ENCODE measurements at places on chromosomes 5 and 9.

DNA sequence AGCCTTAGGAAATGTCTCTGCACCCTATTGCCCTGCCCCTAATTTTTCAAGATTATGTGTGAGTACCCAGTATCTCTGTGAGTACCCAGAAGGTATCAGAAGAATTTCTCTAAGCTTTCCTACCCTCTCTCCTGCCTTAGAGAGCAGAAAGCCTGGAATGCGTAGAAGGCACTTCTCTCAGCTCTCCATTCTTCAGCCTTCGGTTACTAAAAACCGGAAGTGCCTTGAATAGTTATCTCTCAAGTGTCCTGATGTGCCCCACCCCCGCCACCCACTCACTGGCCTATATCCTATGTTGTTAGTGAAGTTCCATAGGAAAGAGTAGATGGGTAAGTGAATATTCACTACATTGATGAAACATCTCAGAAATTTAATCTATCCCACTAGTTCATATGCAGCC is 210.7 kb upstream of the CDH10 start:
- no peak for DNase-seq

GRCh38 chr9:14652729-14653377 is 40.4 kb downstream of the ZDHHC21 start:
- DNase-seq = no peak

- no peak for DNase-seq
Observed at GRCh38 chr5:116614603-116614920, 39.9 kb upstream of the SEMA6A start.

- no peak for DNase-seq
Observed at GRCh38 chr9:123319541-123320339, 36.3 kb upstream of the CRB2 start.

DNA sequence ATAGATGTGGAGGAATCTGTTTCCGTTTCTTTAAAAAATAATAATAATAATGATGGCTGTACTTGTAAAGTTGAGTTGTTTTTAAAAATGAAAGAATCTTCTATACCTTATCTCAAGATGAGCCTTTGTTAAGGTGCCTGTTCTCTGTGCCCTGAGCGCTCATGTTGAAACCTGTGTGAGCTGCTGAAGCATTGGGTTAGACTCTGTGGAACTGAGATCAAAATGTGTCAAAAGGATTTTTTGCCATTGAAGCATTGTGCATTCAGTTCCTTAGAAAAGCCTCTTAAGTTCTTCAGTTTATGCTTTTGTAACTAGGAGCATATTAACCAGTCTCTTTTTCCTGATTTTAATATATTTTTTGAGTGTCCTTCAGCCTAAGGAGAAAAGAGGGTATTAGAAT is 67.7 kb downstream of the NUP214 start:
- no peak for DNase-seq

- DNase-seq = no peak
Observed at GRCh38 chr5:180622910-180623309, 26.5 kb downstream of the FLT4 start.

- DNase-seq = no peak
Observed at GRCh38 chr5:136529081-136529480, 163.7 kb upstream of the TRPC7 start.

DNA sequence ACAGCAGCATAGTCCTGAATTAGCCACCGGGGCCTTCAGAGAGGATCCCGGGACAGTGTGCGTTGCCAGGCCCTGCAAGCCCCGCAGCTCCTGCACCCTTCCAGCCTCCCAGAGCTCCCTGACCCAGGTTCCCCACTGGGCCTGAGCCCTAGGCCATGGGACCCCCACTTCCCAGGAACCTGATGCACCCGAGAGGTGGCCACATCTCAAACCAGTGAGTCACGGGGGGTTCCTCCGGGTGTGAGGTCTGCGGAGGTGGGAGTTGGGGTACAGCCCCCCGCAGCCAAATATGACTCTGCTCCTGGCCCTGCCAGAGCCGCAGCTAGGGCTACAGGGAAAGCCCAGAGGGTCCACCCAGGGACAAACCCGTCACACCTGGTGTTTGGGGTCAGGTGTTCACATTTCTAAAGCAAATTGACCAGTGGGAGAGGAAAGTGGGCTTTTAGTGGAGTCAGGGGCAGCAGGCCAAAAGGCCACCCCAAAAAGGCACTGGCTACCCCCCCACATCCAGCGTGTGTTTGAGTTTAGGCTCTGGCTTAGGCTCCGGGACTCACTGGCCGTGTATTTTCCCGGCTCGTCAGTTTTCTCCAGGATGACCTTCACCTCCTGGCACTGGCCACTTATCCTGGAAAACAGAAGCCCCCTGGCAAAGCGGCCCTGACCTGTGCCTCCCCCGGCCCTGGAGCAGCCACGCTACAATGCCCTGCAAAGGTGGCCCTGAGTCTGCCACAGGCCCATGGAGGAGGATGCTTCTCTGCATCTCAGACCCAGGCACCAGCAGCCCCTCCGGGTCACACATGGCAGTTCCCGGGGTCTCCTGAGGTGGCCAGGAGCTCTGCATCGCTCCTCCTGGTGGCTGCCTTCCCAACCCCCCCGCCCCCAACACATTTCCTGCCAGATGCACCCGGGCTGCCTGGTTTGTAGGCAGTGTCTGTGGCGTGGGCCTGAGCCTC is 17.4 kb upstream of the OBP2B start:
- no peak for DNase-seq

GRCh38 chr5:98104454-98105188 is 668.8 kb upstream of the RGMB start:
- no peak for DNase-seq

GRCh38 chr5:119322948-119323537 is 32.8 kb upstream of the TNFAIP8 start:
- no peak for DNase-seq

DNA sequence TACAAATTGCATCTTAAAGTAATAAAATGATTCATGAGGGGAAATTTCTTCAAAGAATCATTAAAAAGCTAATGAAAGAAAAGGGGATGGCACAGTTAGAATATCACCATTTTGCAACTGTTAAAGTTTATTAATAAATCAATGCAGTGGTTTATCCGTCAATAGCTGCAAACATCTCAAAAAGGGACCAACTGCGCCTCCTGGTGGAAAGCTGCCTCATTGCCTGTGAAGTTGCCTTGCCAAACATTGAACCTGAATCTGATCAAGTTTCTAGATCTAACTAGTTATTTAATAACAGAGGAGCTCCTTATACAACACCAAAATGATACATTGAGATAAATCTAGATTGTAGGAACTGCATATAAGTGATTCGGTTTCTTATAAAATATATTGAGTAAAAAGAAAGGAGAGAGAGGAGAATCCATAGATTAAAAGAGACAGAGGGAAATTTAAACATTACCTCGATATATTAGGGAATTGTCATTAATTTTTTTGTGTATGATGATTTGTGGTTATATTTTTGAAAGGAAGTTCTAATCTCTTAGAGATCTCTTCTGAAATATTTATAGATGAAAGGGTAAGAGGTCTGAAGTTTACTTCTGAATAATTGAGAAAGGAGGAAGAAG is 6.9 kb upstream of the NDUFB6 start:
- DNase-seq = peak; percentile 72

DNA sequence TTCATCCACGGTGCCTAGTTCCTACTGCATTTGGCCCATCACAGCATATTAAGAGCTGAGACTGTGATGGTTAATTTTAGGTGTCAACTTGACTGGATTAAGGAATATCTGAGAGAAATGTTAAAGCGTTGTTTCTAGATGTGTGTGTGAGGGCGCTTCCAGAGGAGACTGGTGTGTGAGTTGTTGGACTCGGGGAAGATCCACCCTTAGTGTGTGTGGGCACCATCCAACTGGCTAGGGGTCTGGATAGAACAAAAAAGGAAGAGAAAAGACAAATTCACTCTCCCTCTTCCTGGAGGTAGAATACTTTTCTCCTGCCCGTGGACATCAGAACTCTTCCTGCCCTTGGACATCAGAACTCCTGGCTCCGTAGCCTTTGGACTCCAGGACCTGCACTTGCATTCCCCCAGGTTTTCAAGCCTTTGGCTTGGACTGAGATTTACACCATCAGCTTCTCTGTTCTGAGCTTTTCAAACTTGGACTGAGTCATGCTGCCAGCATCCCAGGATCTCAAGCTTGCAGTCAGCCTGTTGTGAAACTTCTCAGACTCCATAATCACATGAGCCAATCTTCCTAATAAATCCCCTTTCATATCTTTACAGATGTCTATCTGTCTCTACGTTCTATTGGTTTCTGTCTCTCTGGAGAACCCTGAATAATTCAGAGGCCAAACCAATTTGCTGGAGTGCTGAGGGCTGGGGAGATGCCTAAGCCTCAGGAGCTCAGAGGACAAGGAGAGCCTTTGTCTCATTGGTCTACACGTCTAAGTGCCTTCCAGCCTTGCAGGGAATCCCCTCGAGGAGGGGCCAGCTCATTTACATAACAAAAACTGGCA is 164.5 kb downstream of the DCP2 start:
- DNase-seq = no peak

- no peak for DNase-seq
Observed at GRCh38 chr5:158903006-158903405, 196.7 kb downstream of the EBF1 start.

DNA sequence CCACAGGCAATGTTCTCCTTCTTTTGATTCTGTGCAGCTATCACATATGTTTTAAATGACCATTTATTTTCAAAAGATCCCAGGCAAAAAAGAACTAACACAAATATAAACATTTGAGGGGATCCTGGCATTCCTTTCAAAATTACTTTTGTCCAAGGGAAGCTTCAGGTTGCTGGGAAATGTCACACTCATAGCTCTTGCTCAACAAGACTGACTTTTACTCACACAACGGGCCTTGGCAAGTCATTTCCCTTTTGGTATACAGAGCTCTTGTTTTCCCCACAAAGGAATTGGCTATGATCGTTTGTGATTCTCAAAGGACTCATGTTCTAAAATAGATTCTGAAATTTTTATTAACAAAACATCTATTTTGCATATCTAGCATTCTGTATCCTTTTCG is 4.5 kb upstream of the PALM2AKAP2 start:
- DNase-seq = no peak

GRCh38 chr5:176614805-176615478 is 5.0 kb upstream of the GPRIN1 start:
- DNase-seq = no peak

DNA sequence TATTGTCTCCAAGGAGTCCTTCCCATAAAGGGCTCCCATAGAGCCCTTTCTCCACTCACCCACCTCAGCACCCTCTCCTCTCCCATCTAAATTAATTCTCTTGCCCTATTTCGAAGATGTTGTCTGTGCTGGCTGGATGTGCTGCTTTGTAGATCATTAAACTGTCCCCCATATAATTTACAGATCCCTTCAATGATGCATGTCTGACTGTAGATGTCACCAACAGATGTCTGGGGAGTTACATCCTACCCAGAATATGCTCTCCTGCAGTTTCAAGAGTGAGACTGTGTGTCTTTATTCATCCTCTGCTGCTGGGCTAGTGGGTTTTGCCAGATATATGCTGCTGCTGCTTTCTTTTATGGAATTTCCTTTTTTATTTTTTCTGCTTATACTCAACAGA is 351.2 kb downstream of the MLLT3 start:
- DNase-seq = no peak

- no peak for DNase-seq
Observed at GRCh38 chr5:110865400-110866094, 126.7 kb downstream of the SLC25A46 start.

DNA sequence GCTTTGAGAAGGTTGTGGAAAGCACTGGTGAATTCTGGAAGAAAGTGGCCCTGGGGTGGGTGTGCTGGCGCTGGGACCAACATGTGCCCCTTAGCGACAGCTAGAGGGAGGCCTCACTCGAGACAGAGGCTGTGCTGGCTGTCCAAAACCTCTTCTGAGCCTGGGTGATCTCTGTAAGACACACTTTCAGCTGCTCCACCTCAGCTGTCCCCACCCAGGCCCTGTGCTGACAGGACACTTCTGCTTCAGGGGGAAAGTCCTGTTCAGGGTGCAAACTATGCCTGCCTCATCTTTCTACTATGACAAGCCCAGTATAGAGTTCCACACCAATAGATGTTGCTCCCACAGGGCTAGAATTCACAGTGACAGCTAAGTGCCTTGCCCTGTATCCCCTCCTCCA is 426.4 kb downstream of the MED10 start:
- DNase-seq = no peak

DNA sequence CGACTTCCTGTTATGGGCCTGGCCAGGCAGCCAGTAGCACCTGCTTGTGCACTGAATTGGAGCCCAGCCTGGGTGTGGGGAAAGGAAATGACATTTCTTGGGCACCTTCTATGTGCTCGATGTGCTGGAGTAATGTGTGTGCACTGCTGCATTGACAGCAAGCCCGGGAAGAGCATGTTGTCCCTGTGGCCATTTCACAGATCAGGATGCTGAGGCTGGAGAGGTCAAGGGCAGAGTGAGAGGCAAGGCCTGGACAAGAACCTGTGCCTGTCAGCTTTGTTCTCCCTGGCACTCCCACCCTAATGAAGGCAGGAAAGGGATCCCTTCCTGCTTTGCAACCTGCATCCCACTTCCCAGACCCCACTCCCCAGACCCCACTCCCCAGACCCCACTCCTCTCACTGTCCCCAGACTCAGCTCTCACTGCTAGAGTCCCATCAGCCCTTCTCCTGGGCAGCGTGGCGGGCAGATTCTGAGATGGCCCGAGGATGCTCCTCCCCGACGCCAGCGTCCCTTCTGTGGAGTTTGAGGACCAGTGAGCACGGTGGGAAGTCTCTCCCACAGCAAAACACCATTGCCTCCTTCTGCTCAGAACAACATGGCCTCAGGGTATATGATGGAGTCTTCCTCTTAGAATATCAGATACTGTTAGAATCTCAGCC is 49.6 kb downstream of the BARX1 start:
- DNase-seq = no peak

- no peak for DNase-seq
Observed at GRCh38 chr5:134833340-134834032, 12.3 kb upstream of the C5orf24 start.

DNA sequence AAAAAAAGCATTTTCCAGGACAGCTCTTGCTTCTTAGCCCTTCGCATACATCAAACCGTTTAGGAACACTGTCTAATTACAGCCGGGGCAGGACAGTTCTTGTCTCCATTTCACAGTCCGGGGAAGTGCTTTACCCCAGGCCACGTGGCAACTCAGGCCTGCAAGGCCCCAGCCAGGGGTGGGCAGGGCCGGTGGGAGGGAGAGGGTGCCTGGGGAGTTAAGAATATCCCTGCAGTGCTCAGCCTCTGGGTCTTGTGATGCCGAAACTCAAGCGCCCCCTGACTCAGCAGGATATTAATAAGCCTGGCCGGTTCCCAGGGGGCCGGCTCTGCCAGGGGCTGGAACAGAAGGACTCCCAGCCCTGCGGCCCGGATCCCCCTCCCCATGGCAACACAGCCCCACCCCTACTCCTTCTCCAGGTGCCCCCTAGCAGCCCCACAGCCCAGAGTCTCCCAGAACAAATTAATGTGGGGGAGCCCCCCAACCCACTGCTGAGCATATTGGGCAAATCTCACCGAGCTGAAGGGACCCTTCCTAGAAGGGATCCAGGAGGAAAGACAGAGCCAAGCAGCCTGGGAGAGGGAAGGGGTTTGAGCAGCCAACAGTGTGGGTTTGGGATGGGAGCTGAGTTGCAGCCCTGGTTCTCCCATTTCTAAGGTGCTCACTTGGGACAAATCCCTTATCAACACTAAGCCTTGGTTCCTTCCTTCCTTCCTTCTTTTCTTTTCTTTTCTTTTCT is 45.3 kb downstream of the PLPP7 start:
- DNase-seq = no peak

Data from CD4-positive, alpha-beta T cell treated with Interleukin-6 at 100 ng/mL for 8 hours (primary cell).